H9 (cell line): ENCODE measurements at places on chromosomes 12 and 14. TPM values are rescaled to one million over a fixed set of nuclear protein-coding genes. Genes with fewer than 3 reads are reported as not detected.

DNA sequence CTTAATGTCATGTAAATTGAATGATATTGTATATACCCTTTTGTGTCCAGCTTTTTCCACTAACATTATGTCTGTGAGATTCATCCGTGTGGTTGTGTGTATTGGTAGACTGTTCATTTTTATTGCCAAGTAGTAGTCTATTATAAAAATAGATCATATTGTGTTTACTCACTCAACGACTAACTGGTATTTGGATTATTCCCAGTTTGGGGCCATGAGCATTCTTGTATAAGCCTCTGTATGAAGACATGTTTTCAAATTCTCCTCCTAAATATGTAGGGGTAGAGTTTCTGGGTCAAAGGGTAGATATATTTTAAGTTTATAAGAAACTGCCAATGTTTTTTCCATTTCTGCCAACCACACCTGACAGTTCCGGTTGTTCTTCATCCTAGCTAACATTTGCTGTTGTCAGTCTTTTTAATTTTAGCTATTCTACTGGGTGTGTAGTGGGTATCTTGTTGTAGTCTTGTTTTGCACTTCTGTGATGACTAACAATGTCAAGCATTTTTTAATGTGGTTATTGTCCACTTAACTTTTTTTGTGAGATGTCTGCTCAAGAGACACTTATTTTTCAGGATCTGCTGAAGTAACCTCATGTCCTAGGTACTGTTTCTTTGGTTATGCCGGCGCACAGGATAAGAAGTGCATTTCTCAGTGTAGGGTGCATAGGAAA lies 93.2 kb downstream of the DACT1 start:
- no peak for DNase-seq

DNA sequence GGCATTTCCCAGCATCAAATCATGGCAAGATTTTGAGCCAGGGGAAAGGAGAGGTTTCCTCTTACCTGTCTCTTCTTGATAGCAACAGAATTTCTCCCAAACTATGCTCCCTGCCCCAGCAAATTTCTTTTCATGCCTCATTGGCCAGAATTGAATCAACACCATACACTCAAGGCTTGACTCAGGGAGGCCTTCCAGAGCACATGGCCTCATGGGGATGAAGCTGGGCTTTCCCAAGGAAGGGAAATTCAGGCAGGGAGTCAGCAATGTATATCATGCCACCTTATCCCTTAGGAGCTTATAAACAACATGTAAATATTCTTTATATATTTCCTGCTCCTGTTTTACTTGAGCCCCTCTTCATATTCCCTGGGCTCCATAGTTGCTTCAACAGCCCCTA lies 62.1 kb downstream of the ARF6 start:
- DNase-seq, result no peak

The LALBA gene
- not detected in 2 replicates for total RNA-seq

- DNase-seq, result no peak
Observed at GRCh38 chr14:75822522-75823141, 159.2 kb downstream of the TGFB3 start.

The BHLHE41 gene
- total RNA-seq, result 0.33 and 0.90 TPM in 2 replicates

DNA sequence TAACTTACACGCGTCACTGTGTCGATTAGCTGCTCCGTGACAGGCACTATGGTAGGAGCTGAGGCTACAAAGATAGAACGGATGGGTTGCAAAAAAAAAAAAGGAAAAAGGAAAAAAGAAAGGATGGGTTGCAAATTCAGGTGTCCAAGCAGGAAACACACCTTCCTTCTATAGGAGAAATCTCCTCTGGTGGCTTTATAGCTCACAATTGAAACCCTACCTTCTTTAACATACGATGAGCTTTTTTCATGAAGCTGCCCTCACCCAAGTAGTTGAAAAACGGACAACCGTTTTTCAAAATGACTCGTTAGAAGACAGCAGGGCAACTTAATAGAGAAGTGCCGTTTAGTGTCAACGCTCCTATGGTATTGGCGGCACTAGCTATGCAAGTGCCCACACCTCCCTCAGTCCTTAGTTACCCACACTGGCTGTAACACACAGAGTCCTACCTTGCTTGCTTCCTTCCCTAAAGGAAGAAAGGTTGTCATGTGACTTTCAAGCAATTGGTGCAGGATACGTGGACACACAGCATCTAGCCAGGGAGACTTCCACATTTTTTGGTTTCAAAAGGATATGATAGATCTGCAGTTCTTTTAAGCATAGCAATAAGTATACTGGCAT lies 682 bp upstream of the TRIP11 start:
- no peak for DNase-seq

DNA sequence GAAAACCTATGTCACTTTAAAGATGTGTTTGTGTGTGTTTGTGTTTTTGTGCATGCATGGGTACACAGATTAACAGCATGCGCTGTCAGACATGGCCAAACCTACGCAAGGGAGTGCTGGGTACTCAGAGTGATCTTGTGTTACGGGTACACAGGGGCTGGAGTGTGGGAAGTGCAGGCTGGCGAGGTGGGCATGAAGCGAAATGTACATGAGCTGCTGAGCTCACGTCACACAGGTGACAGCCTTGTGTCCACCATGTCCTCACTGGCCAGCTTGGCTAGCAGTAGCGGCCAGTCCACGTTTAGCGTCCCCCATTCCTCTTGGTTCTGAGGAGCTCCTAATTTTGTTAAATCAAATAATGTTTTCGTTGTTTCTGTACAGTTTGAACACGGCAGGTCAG lies 979.7 kb upstream of the TMEM132C start:
- peak; percentile 9 for DNase-seq

GRCh38 chr14:37434867-37435266 lies 160.2 kb downstream of the FOXA1 start:
- DNase-seq, result no peak

- no peak for DNase-seq
Observed at GRCh38 chr12:12924169-12924568, 27.8 kb downstream of the GPRC5D start.

GRCh38 chr14:32352631-32353030 lies 23.5 kb downstream of the AKAP6 start:
- DNase-seq, result no peak

DNA sequence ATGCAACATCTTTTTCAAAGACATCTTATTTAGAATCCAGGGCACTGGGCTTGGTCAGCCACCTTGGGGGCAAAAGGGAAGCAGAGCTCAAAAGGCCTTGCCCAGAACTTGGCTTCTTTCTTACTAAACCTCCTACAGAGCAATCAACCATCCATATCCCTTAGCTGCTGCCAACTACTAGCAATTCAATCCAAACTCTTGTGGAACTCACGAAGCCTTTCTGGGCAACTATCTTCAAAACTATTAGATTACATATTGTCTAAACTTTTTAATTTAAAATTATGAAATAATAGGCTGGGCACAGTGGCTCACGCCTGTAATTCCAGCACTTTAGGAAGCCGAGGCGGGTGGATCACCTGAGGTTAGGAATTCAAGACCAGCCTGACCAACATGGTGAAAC lies 95.5 kb downstream of the PAWR start:
- DNase-seq, result no peak

DNA sequence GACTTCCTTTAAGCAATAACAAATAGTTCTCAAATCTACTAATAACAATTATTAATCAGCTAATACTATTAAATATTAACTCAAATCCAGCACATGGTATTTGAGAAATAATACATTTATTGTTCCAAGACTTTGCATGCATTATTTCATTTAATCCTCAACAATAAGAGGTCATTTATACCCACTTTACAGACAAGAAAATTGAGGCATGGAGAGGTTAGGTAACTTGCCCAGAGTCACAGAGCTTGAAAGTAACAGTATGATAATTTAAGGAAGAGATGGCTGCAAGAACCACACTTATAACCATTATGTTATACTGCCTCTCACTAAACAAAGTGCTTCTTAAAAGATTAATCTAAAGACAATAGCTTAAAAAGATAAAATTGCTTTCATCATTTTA lies 318.9 kb downstream of the SOX5 start:
- DNase-seq, result no peak

The MMP14 gene
- 56.5 and 60.3 TPM in 2 replicates for total RNA-seq

The TMEM229B gene
- total RNA-seq, result 0.22 and 0.24 TPM in 2 replicates

- peak; percentile 62 for DNase-seq
Observed at GRCh38 chr12:115450017-115450416, 766.0 kb upstream of the TBX3 start.

The CLEC1A gene
- total RNA-seq, result not detected in 2 replicates

- no peak for DNase-seq
Observed at GRCh38 chr14:64788706-64789105, 84.5 kb downstream of the PLEKHG3 start.

GRCh38 chr14:77212943-77213678 lies 31.5 kb downstream of the TMEM63C start:
- DNase-seq, result peak; percentile 86

DNA sequence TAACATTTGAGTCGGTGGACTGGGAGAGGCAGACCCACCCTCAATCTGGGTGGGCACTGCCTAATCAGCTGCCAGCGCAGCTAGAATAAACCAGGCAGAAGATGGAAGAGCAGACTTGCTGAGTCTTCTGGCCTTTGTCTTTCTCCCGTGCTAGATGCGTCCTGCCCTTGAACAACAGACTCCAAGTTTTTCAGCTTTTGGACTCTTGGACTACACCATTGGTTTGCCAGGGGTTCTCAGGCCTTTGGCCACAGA lies 27.2 kb upstream of the DNM1L start:
- no peak for DNase-seq

DNA sequence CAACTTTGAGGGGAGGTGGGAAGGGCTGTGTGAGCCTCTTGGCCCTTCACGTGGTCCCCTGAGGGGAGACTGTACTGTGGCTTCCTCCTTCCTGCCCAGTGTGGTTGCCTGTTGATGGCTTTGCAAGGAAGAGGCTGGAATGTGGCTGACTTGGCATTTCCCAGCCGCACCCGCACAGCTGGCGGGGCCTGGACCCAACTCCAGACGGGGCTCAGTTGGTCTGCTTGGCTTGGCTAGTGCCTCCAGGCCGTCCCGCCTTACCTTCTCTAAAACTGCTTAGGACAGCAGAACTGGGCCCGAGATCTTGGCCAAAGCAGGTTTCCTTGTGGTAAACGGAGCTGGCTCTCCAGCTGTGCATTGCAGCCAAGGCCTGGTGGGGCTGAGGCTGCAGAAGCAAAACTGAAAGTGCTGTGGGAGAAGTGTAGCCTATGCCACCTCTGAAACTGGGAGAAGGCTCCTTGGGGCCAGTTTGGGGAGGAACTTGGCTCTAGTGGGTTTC lies 139.5 kb downstream of the SMOC1 start:
- no peak for DNase-seq

The COX14 gene
- total RNA-seq, result 31.2 and 31.9 TPM in 2 replicates

DNA sequence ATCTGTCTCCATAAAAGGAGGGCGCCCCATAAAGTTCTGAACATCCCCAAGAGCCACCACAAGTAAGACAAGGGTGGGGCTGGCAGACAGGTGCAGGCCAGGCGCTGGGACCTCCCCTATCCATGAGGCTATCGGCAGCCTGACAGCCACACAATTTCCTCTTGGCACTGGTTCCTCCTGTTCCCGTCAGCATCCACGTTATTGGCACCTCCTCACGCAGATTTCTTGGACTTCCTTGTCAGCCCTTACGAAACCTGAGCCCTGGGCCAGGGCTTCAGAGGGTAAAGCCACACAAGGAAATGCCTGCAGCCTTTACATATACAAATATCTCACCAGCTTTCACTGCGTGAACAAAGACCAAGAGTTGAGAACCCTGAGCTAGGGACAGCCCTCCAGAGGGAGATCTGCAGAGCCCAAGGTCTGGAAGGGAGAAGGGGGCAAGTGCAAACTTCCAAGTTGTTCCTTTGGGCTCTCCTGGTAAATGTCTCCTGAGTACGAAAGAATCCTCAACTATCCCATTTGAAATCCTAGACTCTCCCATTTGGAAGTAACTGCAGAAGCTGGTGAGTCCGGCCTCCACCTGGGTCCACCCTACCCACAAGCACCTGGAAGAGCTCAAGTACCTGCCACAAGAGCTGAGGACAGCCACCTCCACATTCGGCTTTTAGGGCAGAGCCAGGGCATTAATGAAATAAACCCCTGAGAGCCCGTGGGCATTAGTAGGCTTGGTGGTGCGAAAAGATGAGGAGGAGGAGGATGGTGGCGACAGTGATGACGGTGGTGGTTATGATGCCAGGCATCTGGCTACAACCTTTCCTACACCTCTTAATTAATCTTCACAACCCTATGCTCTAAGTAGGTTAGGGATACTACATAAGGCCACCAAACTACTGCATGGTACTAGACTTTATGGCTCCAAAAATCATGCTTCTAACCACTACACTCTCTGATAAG lies 5.5 kb upstream of the TC2N start:
- DNase-seq, result no peak
